Germinal center (tissue), 1 donor: ENCODE measurements at places on chromosomes 2 and 18.

- DNase-seq, result no peak
Observed at GRCh38 chr18:37552286-37552685, 13.3 kb downstream of the CELF4 start.

DNA sequence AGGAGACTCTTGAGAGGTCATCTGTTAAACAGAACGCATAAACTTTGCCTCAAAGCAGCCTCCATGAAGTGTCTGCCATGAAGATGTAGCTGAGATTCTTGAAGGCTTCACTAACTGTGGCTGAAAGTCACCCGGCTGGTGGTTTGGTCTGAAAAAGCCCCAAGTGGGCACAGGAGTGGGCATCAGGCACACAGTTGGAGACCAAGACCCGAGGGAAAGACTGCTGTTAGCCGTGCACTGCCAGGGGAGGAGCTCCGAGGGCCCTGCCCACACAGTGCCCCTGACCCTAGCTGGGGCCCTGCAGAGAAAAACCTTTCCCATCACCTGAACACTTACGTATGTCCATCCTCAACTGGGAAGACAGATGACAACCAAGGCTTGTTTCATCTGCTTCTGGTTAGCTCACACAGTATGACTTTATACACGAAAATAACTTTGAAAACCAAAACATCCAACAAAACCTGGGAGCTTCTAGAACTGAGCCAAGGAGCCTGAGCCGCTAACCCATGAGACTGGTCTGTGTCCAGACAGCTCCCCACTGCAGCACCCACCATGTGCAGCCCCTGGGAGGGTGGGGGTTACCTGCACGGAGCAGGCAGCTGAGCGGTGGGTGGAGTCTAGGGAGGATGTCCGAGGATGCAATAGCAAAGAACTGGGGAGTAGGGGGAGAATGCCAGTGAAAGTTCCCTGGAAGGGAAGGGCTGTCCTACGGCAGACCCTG is 15.4 kb downstream of the HJURP start:
- no peak for DNase-seq

GRCh38 chr2:24047703-24048033 is 477 bp upstream of the WDCP start:
- DNase-seq, result no peak

GRCh38 chr2:233263045-233263570 is 11.6 kb downstream of the ATG16L1 start:
- DNase-seq, result no peak

DNA sequence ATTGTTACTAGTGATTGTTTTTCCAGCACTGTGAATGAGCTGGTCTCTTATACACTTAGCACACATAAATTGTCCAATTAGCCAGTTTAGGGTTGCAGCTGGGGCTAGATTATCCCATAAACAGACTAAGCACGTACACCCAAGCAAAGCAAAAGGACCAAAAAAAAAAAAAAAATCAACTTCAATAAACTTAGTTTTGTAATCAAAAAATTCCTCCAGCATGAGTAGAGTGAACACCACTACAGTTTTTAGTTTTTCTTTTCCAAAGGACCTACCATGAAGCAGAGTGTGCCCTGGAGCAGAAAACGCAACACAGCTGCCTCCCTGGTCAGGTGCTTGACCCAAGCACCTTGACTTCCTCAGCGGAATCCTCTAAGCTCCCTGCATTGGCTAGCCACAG is 249.4 kb upstream of the SLC14A2 start:
- DNase-seq, result no peak

- no peak for DNase-seq
Observed at GRCh38 chr18:70417847-70418246, 129.0 kb downstream of the SOCS6 start.

- DNase-seq, result no peak
Observed at GRCh38 chr18:78390348-78390951, 589.2 kb upstream of the SALL3 start.

DNA sequence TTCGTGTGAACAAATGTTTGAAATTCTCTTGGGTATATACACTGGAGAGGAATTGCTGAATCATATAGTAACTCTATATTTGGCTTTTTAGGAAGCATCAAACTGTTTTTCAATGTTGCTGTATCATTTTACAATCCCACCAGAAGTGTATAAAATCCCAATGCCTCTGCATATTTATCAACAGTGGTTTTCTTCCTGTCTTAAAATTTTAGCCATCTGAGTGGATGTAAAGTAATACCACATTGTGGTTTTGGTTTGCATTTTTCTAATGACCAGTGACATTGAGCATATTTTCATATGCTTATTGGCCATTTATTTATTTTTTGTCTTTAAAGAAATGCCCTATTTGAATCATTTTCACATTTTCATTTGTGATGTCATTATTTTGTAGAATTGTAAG is 22.8 kb upstream of the LRP1B start:
- no peak for DNase-seq
